Glutamatergic neuron (in vitro differentiated cells): ENCODE measurements at places on chromosomes 4 and X. TPM values are rescaled to one million over a fixed set of nuclear protein-coding genes. Genes with fewer than 3 reads are reported as not detected.
A peak's percentile ranks its signal among the peaks of the same experiment; 100 is the strongest.

- H3K36me3 ChIP-seq = no peaks in the 10 kb centered on the region
- no peaks in the 10 kb centered on the region for H3K4me1 ChIP-seq
- no peak for DNase-seq
- H3K27ac ChIP-seq = no peak overlapping the region
- no peaks in the 10 kb centered on the region for H3K27me3 ChIP-seq
Measured at GRCh38 chrX:109826954-109827708, 94.1 kb upstream of the ACSL4 start.

DNA sequence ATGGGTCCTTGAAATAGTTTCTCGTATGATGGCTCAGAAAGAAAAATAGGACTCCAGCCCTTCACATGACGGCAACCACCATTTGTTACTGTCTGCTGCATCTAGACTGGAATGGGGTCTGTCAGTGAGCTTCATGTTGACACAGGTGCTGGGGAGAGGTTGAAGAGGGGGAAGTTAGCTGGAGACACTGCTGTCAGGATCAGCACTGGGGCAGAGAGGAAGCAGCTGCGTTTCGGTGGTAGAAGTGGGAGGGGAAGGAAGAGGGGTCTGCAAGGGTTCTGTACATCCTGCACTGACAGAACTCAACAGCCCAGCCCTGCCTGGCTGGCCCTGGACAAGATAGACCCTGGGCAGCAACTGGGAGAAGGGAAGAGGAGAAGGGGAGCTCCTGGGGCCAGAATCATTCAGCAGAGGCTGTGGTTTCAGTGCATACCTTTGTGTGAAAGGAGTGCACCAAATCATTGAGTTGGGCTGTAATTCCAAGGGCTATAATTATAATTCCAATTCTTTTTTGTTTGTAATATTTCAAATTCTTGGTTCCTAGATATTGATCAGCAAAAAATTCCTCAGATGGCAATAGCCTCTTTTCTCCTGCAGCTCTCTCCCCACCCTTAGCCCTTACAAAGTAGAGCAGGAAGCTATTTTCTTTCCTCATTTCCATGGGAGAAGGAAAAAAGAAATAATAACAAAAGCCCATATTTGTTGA lies 119.4 kb upstream of the C1GALT1C1 start:
- H3K4me3 ChIP-seq = no peak overlapping the region
- no peak for DNase-seq
- H3K27ac ChIP-seq = no peak overlapping the region
- no peaks in the 10 kb centered on the region for H3K36me3 ChIP-seq
- H3K4me1 ChIP-seq = peaks cover 5% of the 10 kb centered on the region
- H3K27me3 ChIP-seq = no peaks in the 10 kb centered on the region

Gene ITGB1BP2
- 7.8 TPM for total RNA-seq

DNA sequence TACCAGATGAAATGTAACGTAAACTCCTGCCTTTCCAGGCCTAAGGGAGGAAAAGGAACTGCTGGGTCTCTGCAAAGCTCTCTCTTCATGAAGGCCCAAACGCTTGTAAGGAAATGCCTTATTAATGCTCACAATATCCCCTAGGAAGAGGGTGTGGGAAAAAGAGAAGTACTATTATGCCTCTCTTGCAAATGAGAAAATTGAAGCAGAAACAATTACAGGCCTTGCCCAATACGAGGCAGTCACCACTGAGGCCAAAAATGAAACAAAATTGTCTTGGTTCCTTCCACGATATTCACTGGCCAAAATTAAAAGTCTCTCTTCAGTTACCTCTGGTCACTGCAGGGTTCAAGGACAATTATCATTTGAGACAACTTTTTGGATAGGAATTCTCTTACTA lies 3.2 kb downstream of the SCARB2 start:
- H3K27me3 ChIP-seq = peaks cover 13% of the 10 kb centered on the region
- H3K4me3 ChIP-seq = peak overlapping the region; percentile 96
- peak overlapping the region; percentile 48 for H3K27ac ChIP-seq

Gene MTMR8
- total RNA-seq = 2.2 TPM

DNA sequence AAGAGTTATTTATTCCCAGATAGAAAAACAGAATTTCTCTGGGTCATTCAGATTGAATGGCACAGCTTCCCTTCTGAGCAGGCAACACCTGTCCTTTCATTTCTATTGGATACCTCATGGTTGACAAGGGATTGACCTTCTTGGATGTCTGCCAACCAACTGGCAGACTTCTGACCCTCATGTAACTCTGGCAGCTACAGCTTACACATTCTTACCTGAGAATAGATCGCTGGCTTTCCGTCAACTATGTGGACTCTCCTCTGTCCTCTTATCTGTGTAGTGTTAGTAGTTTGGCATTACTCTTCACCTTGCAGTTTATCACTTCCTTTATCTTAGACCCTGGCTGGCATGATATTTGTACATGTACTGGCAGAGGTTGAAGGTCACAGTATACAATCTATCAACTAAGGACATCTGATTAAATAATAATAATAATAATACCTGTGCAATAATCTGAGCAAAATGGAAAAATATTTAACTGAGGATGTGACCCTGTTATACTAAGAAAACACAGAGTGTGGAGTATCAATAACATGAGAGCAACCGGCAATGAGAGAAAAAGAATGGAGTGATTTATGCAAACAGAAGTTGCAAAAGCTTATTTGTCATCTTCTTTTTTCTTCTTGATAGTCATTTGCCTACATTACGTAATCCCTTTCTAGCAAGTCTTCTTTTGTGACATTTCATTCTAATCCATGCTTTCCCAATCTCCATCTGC lies 1118.2 kb downstream of the ARAP2 start:
- H3K27ac ChIP-seq = no peak overlapping the region
- no peak for DNase-seq
- H3K4me3 ChIP-seq = no peak overlapping the region

- no peaks in the 10 kb centered on the region for H3K36me3 ChIP-seq
- H3K4me1 ChIP-seq = no peaks in the 10 kb centered on the region
- no peaks in the 10 kb centered on the region for H3K27me3 ChIP-seq
- no peak overlapping the region for H3K27ac ChIP-seq
Measured at GRCh38 chr4:184315675-184316359, 98.1 kb upstream of the ENPP6 start.

DNA sequence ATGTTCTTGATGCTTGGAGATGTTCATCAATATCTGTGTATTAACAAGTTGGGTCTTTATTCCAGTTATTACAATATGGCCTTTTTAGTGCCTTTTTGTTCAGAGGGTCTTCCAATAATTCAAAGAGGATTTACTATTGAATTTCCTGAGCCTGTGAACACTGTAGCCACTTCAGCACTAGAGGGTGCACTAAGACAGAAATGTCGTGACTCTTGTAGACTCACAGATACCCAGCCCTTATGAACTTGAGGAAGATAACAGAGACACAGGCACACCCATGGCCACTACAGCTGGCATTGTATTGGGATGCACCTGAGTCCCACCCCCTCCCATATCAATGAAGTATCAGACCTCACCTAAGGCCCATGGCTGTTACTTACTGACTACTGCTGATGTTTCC lies 54.4 kb upstream of the ACTRT1 start:
- H3K4me3 ChIP-seq = no peak overlapping the region
- H3K27ac ChIP-seq = no peak overlapping the region
- no peaks in the 10 kb centered on the region for H3K27me3 ChIP-seq
- H3K36me3 ChIP-seq = no peaks in the 10 kb centered on the region

DNA sequence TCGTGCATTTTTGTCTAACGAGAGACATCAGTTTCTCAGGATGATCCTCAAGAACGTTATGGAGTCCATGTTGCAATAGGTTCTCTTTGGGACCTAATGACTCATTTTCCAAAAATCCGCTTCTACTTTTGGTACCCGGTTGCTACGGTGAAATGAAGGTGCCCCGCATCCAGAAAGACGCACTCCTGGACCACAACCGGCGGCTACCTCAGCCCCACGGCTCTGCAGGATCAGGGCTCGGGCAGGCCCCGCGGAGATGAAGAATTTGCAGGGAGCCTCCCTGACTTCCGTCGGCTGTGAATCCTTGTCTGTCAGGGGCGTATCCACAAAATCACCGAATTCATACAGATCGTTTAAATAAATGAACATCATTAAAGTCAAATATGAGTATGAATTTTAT lies 15.6 kb downstream of the GTPBP6 start:
- H3K36me3 ChIP-seq = peaks cover 5% of the 10 kb centered on the region
- H3K27ac ChIP-seq = no peak overlapping the region
- no peak for DNase-seq
- H3K4me3 ChIP-seq = no peak overlapping the region
- no peaks in the 10 kb centered on the region for H3K4me1 ChIP-seq

GRCh38 chr4:74431113-74431826 lies 13.7 kb upstream of the AREG start:
- no peak overlapping the region for H3K27ac ChIP-seq
- no peaks in the 10 kb centered on the region for H3K4me1 ChIP-seq
- no peak for DNase-seq
- no peaks in the 10 kb centered on the region for H3K27me3 ChIP-seq

- no peak overlapping the region for H3K27ac ChIP-seq
- no peaks in the 10 kb centered on the region for H3K36me3 ChIP-seq
- H3K27me3 ChIP-seq = no peaks in the 10 kb centered on the region
- H3K4me1 ChIP-seq = no peaks in the 10 kb centered on the region
- DNase-seq = no peak
Measured at GRCh38 chr4:87570290-87570805, 38.0 kb upstream of the DSPP start.
